ENCODE measurements at places on chromosomes 1 and 21. TPM values are rescaled to one million over a fixed set of nuclear protein-coding genes. Genes with fewer than 3 reads are reported as not detected.

Gene ACTL8
- not detected for total RNA-seq

Gene HSPB7
- 0.21 TPM for total RNA-seq

Gene OR2G6
- 1.1 TPM for total RNA-seq

Gene SYT14
- total RNA-seq = not detected

Gene PHF13
- 15.6 TPM for total RNA-seq

Gene SEC16B
- 0.10 TPM for total RNA-seq

Gene AADACL3
- total RNA-seq = not detected

Gene CFHR5
- not detected for total RNA-seq

DNA sequence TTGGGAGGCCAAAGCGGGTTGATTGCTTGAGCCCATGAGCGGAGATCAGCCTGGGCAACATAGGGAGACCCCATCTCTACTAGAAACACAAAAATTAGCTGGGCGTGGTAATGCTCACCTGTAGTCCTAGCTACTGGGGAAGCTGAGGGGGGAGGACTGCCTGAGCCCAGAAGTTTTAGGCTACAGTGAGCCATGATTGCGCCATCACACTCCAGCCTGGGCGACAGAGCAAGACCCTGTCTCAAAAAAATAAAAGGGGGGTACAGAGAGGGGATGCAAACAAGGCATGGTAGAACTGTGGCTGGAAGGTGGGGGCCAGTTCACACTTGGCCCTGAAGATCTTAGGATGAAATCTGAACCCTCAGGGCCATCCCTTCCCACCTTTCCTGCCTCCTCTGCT, 1.2 kb upstream of the C1orf210 start:
- H3K4me1 ChIP-seq = no peaks in the 10 kb centered on the region
- no peaks in the 10 kb centered on the region for H3K27me3 ChIP-seq
- H3K4me3 ChIP-seq = no peak overlapping the region
- no peaks in the 10 kb centered on the region for H3K36me3 ChIP-seq

GRCh38 chr1:101645810-101646209, 350.9 kb downstream of the OLFM3 start:
- H3K27me3 ChIP-seq = no peaks in the 10 kb centered on the region
- H3K4me3 ChIP-seq = no peak overlapping the region
- H3K36me3 ChIP-seq = no peaks in the 10 kb centered on the region
- no peaks in the 10 kb centered on the region for H3K4me1 ChIP-seq
- no peak overlapping the region for H3K27ac ChIP-seq

DNA sequence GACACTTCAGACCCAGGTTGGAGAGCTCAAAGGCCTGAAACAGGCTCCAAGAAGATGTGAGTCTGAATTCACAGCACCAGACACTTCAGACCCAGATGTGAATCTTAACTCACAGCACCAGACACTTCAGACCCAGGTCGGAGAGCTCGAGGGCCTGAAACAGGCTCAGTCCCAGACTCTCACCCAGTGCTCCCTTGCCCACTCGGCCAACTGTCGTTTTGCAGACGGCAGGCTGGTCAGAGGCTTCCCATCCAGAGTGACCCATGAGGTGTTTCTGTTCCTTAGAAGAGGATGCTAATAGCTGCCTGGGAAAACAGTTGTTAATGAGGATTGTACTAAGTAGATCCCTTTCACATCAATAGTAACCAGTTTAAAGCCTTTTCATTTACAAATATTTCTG, 88.4 kb downstream of the ADARB1 start:
- no peak overlapping the region for H3K27ac ChIP-seq
- H3K4me3 ChIP-seq = no peak overlapping the region
- H3K4me1 ChIP-seq = no peaks in the 10 kb centered on the region

GRCh38 chr1:40477678-40478053, 576 bp downstream of the ZFP69 start:
- no peaks in the 10 kb centered on the region for H3K4me1 ChIP-seq
- no peak overlapping the region for H3K27ac ChIP-seq
- no peaks in the 10 kb centered on the region for H3K36me3 ChIP-seq
- H3K4me3 ChIP-seq = peak overlapping the region; percentile 83

- H3K36me3 ChIP-seq = no peaks in the 10 kb centered on the region
- no peaks in the 10 kb centered on the region for H3K27me3 ChIP-seq
- DNase-seq = no peak
- H3K4me3 ChIP-seq = no peak overlapping the region
- H3K27ac ChIP-seq = no peak overlapping the region
Observed at GRCh38 chr1:40245686-40246085, 2.1 kb upstream of the TMCO2 start.

DNA sequence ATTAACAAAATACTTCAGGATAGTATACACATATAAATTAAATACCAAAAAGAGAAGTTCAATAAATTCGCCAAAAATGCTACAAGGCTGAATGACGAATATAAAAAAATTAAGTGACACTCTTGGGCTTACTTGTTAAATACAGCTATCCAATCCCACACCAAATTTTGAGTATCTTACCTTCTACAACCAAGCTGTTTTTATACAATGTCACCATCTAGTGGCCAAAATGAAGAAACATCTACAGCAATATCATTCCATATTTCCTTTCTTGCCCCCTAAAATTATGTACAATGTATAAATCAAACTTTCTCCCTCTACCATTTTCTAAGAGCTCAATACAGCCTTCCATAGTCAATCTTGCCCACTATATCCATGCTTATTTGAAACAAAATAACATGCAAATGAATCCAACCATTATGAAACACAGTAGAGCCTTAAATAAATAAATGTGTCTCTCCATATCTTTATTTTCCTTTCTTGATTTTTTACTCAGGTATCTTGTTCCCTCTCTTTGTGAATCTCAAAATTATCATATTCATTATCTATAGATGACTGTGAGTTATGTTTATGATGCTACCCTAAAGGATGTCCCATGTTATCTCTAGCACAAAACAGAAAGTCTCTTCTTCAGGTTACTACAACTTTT, 86.3 kb downstream of the ACBD6 start:
- H3K27me3 ChIP-seq = no peaks in the 10 kb centered on the region
- DNase-seq = peak; percentile 4
- H3K27ac ChIP-seq = no peak overlapping the region
- no peak overlapping the region for H3K4me3 ChIP-seq
- no peaks in the 10 kb centered on the region for H3K4me1 ChIP-seq

DNA sequence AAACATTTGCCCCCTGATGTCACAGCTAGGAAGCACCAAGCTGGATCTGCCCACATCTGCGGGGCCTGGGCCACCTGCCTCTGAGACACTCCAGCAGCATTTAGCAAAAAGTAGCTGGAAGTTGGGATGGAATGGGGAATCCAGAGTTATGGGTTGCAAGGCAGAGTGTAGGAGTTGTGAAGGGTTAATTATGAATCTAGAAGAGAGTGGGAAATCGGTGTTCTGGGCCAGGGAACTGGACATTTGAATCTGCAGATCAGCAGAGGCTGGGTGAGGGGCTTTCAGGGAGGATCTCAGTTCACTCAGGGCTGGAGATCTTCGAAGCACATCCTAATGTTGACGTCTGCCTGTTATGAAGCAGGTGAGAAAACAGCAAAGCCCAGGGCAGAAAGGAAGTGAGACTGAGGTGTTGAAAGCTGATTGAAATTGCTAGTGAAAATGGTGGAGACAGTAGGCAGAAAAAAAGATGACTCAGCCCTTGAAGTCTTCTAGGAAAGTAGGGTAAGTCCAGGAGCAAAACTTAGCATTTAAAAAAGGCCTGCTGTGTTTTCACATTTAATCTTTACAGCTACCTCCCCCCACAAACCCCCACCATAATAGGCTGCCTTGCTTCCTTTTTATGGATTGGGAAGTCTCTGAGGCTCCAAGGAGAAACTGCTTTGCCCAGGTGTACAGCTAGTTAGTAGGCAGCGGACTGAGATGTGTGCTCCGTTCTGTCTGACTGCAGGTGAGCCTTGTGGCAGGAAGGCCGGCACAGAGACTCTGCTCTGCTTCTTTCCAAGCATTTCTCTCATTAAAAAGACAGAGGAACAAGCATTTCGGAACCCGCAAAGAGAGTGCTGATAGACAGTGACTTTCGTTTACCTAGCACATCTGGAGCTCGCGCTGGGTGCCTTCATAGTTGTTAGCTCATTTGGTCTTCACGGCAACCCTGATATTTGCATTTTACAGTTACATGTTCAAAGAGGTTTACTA, 7.2 kb downstream of the VANGL1 start:
- H3K4me3 ChIP-seq = peak overlapping the region; percentile 54
- peaks cover 34% of the 10 kb centered on the region for H3K4me1 ChIP-seq
- peak overlapping the region; percentile 96 for H3K27ac ChIP-seq
- peaks cover 3% of the 10 kb centered on the region for H3K36me3 ChIP-seq
- no peaks in the 10 kb centered on the region for H3K27me3 ChIP-seq

GRCh38 chr1:24507405-24507804, 4.8 kb downstream of the RCAN3 start:
- H3K36me3 ChIP-seq = no peaks in the 10 kb centered on the region
- H3K27me3 ChIP-seq = peaks cover 5% of the 10 kb centered on the region
- no peak overlapping the region for H3K27ac ChIP-seq
- DNase-seq = no peak
- no peak overlapping the region for H3K4me3 ChIP-seq
- H3K4me1 ChIP-seq = no peaks in the 10 kb centered on the region

GRCh38 chr1:155000411-155000725, 2.2 kb upstream of the ZBTB7B start:
- DNase-seq = no peak
- peak overlapping the region; percentile 98 for H3K4me3 ChIP-seq
- no peaks in the 10 kb centered on the region for H3K27me3 ChIP-seq
- H3K27ac ChIP-seq = peak overlapping the region; percentile 79

GRCh38 chr1:8176279-8176678, 141.6 kb upstream of the SLC45A1 start:
- H3K4me1 ChIP-seq = no peaks in the 10 kb centered on the region
- no peak overlapping the region for H3K4me3 ChIP-seq
- no peak overlapping the region for H3K27ac ChIP-seq

DNA sequence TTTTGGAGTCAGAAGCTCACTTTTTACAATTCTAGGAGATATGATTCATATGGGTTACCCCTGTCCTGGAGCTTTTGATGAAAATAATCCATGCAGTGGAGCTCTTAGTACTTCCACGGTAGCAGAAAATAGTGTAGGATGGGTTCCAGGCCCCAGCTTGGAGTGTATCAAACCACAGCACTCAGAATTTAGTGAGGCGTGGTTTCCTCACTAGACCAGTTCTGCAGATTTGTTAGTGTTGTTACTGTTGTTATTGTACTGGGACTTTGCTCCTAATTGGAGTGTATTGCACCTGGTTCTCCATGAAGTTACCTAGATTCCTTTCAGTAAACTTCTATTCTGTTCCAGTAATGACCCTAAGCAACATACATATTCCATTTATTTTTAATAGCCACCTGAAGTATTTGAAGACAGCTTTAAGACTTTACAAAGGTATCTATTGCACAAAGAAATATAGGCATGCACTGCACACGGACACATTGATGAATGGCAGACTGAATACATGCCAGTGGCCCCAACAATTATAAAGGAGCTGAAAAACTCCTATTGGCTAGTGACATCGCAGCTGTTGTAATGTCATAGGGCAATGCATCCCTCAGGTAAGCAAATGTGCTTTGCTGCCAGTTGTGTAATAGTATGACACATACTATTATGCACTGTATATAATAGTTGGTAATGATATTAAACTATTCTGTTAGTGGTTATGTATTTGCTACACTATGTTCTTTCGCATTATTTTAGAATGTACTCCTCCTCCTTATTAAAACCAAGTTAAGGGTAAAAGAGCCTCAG, 1058.0 kb downstream of the KCNT2 start:
- DNase-seq = no peak
- H3K4me1 ChIP-seq = no peaks in the 10 kb centered on the region
- H3K27me3 ChIP-seq = no peaks in the 10 kb centered on the region
- no peak overlapping the region for H3K4me3 ChIP-seq

DNA sequence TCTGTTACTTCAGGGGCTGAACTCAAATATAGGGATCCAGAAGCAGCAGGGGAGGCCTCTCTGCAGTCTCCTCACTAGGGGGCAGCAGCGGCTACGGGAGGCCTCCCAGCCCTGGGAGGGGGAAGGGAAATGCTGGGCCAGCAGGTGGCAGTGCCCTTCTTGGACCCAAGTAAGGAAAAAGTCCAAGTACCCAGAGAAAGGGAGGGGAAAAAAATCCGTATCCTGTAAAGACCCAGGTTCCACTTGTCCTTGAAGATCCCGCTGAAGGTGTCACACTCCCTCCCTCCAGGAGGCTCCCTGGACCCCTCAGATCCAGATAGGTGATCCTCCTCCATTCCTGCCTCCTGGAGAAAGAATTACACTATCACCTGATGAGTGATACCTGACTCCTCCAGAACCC, 14.1 kb upstream of the NUAK2 start:
- H3K27me3 ChIP-seq = peaks cover 18% of the 10 kb centered on the region
- H3K27ac ChIP-seq = no peak overlapping the region
- no peak overlapping the region for H3K4me3 ChIP-seq
- DNase-seq = no peak

GRCh38 chr1:85245891-85246290, 13.6 kb downstream of the C1orf52 start:
- H3K36me3 ChIP-seq = no peaks in the 10 kb centered on the region
- DNase-seq = no peak
- H3K4me3 ChIP-seq = no peak overlapping the region
- H3K4me1 ChIP-seq = no peaks in the 10 kb centered on the region

GRCh38 chr1:220005489-220005888, 40.8 kb downstream of the EPRS1 start:
- DNase-seq = no peak
- no peaks in the 10 kb centered on the region for H3K4me1 ChIP-seq
- no peak overlapping the region for H3K27ac ChIP-seq
- H3K27me3 ChIP-seq = no peaks in the 10 kb centered on the region

- H3K27me3 ChIP-seq = no peaks in the 10 kb centered on the region
- H3K4me1 ChIP-seq = peaks cover 6% of the 10 kb centered on the region
- H3K36me3 ChIP-seq = no peaks in the 10 kb centered on the region
- H3K4me3 ChIP-seq = no peak overlapping the region
- H3K27ac ChIP-seq = no peak overlapping the region
- DNase-seq = no peak
Observed at GRCh38 chr1:43587001-43587400, 56.3 kb downstream of the PTPRF start.

GRCh38 chr1:13823936-13824335, 123.9 kb downstream of the PRDM2 start:
- H3K27ac ChIP-seq = no peak overlapping the region
- no peaks in the 10 kb centered on the region for H3K36me3 ChIP-seq
- no peak for DNase-seq
- no peaks in the 10 kb centered on the region for H3K4me1 ChIP-seq

- H3K27me3 ChIP-seq = no peaks in the 10 kb centered on the region
- H3K36me3 ChIP-seq = no peaks in the 10 kb centered on the region
- H3K4me3 ChIP-seq = no peak overlapping the region
- H3K27ac ChIP-seq = no peak overlapping the region
Observed at GRCh38 chr1:54710841-54711240, 4.8 kb upstream of the TTC4 start.

GRCh38 chr1:201655243-201655642, 116.3 kb downstream of the NAV1 start:
- no peak overlapping the region for H3K4me3 ChIP-seq
- no peak for DNase-seq
- H3K27ac ChIP-seq = no peak overlapping the region
- H3K27me3 ChIP-seq = peaks cover 2% of the 10 kb centered on the region
